ENCODE measurements at places on chromosomes 16 and 17. TPM values are rescaled to one million over a fixed set of nuclear protein-coding genes. Genes with fewer than 3 reads are reported as not detected.

TRIM16 gene
- 11.0 TPM for total RNA-seq

IGFBP4 gene
- 211 TPM for total RNA-seq

BIRC5 gene
- 2.9 TPM for total RNA-seq

CXCL16 gene
- total RNA-seq: 16.5 TPM

TP53TG3B gene
- total RNA-seq: not detected

TEX14 gene
- under 0.01 TPM for total RNA-seq

ABCC6 gene
- total RNA-seq: 1.8 TPM

SLC16A13 gene
- not detected for total RNA-seq

FBXL16 gene
- not detected for total RNA-seq

CD300H gene
- not detected for total RNA-seq

ST6GALNAC1 gene
- 0.51 TPM for total RNA-seq

KRTAP4-6 gene
- not detected for total RNA-seq

CLCN7 gene
- total RNA-seq: 49.3 TPM

C16orf92 gene
- total RNA-seq: not detected

JPT2 gene
- 13.2 TPM for total RNA-seq

NECAB2 gene
- total RNA-seq: not detected

MYADML2 gene
- total RNA-seq: not detected

NQO1 gene
- 145 TPM for total RNA-seq

MFSD6L gene
- total RNA-seq: not detected
